Activated T-helper 1 cell treated with anti-CD3 and anti-CD28 coated beads, Interleukin-12 subunit alpha, Interleukin-12 subunit beta, Interleukin-2, Interleukin-4 antibody, amounts not matched to agents 30 ng/mL and 10 ng/mL and 1 ng/mL, durations not matched to agents 14 hours and 24 hours and 36 hours (primary cell): ENCODE measurements at places on chromosomes 3 and 15. TPM values are rescaled to one million over a fixed set of nuclear protein-coding genes. Genes with fewer than 3 reads are reported as not detected.

ACVR2B gene
- 10.4 and 10.5 TPM in 2 replicates for total RNA-seq

CNTN4 gene
- not detected in 2 replicates for total RNA-seq

P2RY1 gene
- total RNA-seq, result 0.36 and 0.49 TPM in 2 replicates

FANCD2OS gene
- not detected in 2 replicates for total RNA-seq

FAM81A gene
- total RNA-seq, result 0.49 and 0.60 TPM in 2 replicates

COLQ gene
- total RNA-seq, result 0.65 and 0.96 TPM in 2 replicates

FANCI gene
- total RNA-seq, result 167 and 172 TPM in 2 replicates

PRTG gene
- not detected in 2 replicates for total RNA-seq

CAMK2N2 gene
- total RNA-seq, result 0.15 and 0.52 TPM in 2 replicates

EPHB1 gene
- 5.0 and 5.2 TPM in 2 replicates for total RNA-seq

ACOX2 gene
- not detected in 2 replicates for total RNA-seq

TMOD3 gene
- 59.2 and 60.2 TPM in 2 replicates for total RNA-seq

GALK2 gene
- total RNA-seq, result 22.3 and 23.5 TPM in 2 replicates

IGDCC3 gene
- not detected in 2 replicates for total RNA-seq

SNURF gene
- 4.3 and 7.8 TPM in 2 replicates for total RNA-seq

ARL14 gene
- not detected in 2 replicates for total RNA-seq

CBLB gene
- 213 and 235 TPM in 2 replicates for total RNA-seq

ZNF35 gene
- total RNA-seq, result 4.8 and 5.5 TPM in 2 replicates

IL17RD gene
- total RNA-seq, result 0.15 TPM in 1 of 2 replicates, not detected in the other

LMAN1L gene
- 0.75 and 0.93 TPM in 2 replicates for total RNA-seq

CRBN gene
- total RNA-seq, result 36.8 and 42.5 TPM in 2 replicates

GOLGA6L1 gene
- not detected in 2 replicates for total RNA-seq

STARD5 gene
- total RNA-seq, result 4.5 and 4.6 TPM in 2 replicates

GOLGA8G gene
- not detected in 2 replicates for total RNA-seq

PTX3 gene
- not detected in 2 replicates for total RNA-seq

CD200 gene
- 141 TPM in 2 replicates for total RNA-seq

CERS3 gene
- total RNA-seq, result 0.16 and 0.54 TPM in 2 replicates

OIP5 gene
- total RNA-seq, result 15.6 and 17.6 TPM in 2 replicates

SAMMSON gene
- total RNA-seq, result not detected in 2 replicates

CLDN18 gene
- total RNA-seq, result not detected in 2 replicates

CFAP20DC gene
- total RNA-seq, result 0.86 and 1.2 TPM in 2 replicates
